ENCODE measurements at places on chromosomes 11 and 22.

DNA sequence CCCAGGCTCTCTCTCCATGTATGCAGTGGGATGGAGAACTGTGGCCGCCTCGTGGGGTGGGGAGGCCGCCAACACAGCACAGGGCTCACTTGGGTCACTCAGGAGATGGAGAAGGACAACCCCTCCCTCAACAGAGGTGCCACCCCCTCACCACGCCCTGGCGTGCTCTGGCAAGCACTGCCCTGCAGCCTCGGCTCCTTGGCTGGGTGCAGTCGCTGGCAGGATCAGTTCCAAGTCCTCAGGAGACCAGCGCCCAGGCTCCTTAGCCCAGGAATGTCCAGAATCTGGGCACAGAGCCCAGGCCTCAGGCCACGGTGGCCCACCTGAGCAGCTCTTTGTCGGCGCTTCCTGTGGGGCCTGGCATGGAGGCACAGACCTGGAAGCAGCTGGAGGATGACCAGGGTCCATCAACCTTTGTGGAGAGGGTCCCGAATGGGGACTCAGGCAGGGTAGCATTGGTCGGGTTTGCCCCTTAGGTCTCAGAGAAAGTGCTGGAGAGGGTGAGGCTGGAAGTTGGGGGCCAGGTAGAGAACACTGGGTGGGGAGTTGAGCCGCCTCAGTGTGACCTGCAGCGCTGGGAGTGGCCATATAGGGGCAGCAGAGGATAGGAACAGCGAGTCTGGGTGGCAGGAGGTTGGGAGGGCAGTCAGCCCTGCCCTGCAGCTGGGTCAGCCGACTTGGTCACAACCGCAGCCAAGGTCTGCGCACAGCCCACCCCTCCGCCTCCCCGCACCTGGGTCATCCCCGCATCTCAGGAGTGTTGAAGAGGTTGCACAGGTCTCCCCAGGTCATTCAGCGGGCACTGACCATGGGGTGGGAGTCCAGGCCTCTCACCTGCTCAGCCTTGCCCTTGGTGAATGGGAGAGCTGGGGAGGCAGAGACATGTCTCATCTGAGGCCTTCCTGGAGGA is 8.2 kb downstream of the SUSD2 start:
- DNase-seq: peak; percentile 44

DNA sequence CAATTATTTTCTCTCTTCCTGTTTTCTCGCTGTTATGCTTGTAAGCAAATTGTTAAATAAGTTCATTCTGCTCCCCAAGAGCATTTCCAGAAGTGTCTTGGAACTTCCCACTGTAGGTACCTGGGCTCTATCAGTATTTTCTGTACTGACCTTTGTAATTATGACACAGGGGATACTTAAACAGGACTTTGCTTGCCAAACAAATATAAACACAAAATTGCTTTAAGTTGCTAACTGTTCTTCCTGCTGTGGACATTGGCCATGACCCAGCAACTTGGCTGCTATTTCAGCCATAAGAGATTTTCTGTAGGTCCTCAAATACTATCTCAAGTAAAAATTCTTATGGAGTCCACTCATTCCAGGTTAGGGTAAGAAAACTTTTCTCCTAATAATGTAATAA is 30.1 kb downstream of the SYT9 start:
- no peak for DNase-seq

GRCh38 chr11:62169448-62169847 is 20.6 kb upstream of the SCGB1D1 start:
- no peak for DNase-seq

DNA sequence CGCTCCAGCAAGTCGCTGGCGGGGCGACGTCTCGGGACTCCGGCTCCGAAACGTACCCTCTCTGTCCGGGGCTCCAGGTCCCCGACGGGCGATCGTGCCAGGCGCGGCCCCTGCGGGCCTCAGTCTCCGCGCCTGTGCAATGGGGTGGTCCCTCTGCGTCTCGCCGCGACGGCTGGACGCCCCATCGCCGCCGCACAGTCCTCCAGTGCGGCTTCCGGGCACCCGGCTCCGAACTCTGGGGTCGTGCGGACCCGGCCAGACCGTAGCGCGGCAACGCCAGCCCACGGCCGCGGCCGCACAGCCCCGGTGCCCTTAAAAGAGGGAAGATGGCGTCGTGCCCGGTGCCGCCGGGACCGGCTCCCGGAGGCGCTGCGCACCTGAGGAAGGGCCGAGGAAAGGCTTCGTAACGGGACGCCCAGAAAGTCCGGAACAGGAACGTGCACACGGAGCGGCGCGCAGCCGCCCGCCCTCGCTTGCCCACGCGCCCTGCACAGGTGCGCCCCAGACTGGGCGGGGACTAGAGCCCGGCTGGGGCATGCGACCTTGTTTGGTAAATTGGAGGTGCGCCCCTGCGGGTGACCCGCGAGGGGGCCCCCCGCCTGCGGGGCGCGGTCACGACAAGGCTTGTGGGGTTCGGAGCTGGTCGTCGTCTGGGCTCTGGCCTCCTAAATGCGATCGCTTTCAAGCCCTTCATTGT is 525 bp downstream of the BIK start:
- DNase-seq: peak; percentile 37

DNA sequence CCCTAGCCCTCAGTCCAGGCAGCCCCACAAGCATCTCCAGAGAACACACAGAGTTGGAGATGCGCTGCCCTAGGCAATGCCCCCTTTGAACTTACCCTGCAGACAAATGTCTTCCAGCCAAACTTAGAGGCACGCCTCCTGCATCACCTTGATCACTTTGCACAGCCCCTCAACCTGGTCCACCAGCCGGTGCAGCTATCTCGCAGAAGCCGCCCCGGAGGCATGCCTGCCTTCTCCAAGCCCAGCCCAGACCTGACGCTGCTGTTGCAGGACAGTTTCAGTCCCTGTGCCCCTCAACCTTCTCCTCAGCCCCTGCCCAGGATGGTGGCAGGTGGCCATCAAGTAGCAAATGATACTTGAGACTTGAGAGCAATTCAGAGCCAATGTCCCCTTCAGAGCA is 16.7 kb upstream of the POU2AF1 start:
- no peak for DNase-seq

GRCh38 chr22:44188986-44189630 is 8.4 kb downstream of the PARVG start:
- DNase-seq: no peak

DNA sequence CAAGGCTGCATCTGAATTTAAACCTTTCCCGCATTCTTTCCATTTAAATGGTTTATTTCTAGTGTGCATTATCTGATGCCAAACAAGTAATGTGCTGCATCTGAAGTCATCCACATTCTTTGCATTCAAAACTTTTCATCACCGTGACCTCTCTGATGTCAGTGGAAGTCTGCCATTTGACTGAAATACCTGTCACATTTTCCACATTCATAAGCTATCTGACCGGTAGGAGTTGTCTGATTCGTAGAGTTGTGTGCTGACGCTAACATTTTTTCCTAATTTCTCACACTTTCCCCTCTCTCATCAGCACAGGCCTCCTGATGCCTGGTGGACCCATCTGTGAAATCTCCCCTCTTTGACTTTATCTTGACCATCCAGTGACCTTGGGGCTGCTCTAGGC is 79.9 kb upstream of the BARX2 start:
- no peak for DNase-seq

DNA sequence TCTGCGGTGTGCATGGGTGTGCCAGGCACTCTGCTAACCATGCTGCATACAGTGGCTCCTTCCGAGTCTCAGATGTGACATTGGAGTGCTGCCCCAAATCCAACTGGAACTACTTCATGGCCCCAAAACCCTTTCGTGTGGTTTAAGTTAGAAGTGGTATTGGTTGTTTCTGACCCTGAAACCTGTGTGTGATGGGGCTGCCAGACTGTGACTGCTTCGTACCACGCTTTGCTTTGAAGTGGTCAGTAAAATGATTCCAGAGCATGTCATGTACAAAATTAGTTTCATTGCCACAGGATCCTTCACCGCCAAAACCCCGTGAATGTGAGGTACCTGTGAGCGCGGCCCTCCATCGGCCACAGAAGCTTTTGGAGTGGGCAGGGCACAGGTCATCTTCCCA is 142.2 kb downstream of the WNT7B start:
- no peak for DNase-seq

DNA sequence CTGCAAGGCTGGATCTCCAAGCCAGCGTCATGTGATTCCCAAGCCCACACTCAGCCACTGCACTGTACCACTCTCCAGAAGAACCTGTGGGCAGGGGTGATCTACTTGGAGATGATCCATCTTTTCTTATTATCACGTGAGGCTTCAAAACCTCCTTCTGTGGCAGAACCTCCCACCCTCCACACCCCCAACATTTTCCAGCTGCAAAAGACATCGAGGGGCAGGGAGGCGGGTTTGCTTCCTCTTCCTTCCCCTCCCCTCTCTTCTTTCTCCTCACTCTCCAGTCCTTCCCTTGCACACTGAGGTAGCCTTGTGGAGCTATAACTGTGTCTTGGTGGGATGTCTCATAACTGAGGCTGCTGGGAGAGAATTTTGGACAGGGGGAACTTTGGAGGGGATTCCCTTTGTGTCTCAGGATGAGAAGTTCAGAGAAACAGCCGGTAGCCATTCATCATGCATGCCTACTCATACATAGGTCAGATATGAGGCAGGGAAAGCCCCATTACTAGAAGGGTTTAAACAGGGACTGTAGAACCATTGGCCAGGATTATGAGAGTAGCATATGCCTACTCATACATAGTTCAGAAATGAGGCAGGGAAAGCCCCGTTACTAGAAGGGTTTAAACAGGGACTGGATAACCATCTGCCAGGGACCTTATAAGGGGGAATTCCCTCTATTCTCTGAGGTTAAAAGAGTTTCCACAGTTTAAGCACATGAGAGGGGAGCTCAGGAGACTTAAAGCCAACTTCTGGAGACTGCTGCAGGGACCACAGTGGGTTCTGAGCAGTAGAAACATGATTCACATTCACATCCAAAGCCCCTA is 420.7 kb upstream of the CADM1 start:
- DNase-seq: no peak

DNA sequence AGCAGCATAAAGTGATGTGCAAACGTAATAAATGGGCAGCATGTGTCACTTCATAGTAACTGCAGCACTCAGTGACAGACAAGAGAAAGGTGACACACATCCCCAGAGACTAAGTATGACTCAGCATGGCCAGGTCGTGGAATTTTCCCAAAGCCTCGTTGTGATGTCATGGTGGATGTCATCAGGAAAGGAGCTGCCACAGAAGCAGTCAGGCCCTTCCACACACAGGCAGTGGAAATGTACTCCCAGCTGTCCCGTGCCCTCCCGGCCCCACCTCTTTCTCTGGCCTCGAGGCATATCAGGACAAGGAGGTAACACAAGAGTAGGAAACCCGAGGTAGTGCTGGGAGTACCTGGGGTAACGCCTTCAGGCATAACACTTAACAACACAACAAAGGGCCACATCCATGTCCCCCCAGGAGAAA is 8.1 kb downstream of the PC start:
- DNase-seq: no peak

DNA sequence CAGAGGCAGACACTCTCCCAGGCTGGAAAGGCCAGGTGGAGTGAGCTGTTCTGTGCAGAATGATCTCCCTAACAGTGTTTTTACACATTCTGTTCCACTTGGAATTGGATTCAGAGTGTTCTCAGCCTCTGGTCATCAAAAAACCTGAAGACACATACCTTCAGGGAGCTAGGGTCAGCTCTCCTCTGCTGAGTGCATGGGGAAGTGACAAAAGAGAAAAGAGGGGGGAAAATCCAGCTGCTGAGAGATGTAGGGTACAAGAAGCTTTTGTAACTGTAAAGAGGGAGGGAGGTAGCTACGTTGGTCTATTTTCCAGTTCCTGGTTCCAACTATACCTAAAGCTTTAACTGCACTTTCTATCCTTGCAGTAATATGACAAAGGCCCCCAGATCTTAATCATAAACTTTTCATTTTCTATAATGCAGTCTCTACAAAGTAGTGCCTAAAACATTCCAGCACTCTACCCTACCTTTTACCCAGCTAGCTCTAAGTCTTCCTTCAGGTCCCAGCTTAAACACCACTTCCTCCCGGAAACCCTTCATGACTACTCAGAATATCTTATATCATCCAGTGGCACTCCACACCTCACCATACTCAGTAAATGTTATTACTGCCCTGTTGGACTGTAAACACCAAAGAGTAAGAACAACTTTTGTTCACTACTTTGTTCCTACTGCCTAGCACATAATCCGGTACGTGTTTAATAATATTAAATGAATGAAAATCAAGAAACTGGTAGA is 9.2 kb downstream of the MAPK1 start:
- DNase-seq: peak; percentile 7

DNA sequence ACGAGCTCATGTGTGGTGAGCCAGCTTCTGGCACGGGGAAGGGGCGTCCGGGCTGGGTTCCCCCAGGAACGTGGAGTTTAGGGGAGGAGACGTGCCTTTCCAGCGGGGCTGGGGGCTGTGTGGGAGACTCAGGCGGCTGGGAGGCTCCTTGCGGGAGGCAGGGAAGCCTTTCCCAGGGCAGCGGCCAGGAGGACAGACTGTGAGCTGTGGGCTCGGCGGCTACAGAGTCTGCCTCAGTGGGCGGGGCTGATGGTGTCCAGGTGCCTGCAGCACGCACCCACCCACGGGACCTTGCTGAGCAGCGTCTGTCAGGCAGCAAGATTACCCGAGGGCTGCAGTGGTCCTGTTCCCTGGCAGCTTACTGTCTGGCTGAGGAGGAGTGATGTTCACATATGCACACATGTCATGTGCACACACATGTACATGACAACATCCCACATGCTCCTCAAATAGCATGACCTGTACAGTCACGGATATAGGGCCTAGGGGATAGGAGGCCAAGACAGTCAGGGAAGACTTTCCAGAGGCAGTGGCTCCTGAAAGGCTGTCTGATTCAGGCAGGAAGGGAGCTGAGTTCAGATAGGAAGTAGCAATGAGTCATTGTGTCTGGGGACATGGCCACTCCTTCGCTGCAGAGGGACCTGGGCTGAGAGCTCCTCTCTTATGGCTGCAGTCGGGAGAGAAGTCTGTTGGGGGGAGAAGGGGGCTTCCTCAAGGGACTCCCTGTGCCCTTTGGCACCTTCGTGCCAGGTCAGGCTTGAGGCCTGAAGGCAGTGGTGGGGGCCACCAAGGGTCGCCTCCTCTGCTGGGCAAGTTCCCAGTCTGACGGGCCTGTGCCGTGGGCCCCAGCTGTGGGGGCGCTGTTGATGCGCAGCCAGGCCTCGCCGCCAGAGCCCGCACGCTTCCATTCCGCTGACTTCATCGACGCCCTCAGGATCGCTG is 23.3 kb upstream of the PPP6R3 start:
- DNase-seq: no peak

- DNase-seq: no peak
Observed at GRCh38 chr22:48053486-48053885, 1291.0 kb downstream of the TBC1D22A start.

DNA sequence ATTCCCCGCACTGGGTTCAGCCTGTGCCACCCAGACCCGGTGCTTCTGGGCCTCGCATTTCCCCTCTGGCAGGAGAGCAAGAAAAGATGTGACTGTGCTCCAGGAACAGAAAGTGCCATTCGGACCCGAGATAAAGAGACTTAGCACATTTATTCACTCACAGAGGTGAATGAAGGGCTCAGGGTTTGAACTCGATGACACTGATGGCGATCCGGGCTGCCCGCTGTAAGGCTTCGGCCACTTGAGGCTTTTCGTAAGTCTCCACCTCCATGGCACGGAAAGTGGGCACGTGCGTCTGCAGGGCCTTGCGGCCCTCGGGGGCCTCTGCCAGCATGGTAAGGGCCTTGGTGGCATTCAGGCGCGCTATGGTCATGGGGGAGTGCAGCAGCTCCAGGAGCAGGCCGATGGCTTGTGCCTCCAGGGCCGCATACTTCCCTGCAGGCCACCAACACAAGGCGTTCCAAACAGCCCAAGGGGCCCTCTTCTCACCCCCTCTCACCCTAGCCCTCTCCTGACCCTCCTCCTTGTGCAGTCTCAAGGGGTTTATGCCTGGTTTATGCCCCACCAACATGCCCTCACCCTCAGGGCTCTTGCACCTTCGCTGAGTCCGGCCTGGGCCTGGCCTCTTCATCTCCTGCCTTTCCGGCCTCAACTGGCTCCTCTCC is 10.9 kb upstream of the GNAZ start:
- no peak for DNase-seq

GRCh38 chr22:48898524-48899250 is 929.0 kb downstream of the BRD1 start:
- DNase-seq: no peak
